ENCODE measurements at places on chromosomes 2 and 18.

DNA sequence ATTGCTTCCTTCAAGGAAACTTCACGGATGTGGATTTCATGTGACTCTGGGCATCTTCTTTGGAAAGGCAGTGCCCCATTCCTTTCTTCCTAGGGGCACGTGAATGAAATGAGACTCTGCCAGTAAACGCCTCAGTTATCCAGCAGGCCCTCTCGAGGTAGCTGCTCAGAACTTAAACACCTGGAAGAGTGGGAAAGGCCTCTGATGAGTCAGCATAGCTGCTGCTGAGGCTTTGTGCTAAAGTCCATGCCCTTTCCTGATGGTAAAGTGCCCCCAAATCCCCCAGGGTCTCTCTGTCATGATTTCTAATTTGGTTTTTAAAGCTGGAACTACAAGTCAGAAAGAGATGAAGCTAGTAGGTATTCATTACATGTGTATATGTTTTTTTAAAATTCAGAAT, 3.8 kb downstream of the SLC1A4 start:
- no peak for DNase-seq

GRCh38 chr18:23135550-23136325, 453 bp downstream of the CABLES1 start:
- no peak for DNase-seq

DNA sequence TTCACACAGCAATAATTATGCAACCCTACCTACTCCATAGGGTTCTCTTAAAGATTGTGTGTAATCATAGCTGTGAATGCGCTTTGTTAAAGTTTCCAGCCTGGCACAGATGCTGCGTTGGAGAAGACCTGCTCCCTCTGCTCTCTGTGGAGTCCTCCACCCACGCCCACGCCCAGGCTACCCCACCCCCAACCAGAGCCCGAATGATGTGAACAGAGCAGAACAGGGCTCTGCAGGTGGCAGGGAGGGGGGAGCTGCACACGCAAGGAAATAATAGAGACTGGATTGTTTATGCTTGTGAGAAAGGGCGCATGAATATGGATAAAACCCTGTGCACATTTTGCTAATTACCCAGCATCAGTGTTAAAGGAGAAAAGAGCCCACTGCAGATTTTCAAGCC, 447.5 kb downstream of the BCL11A start:
- DNase-seq, result no peak

DNA sequence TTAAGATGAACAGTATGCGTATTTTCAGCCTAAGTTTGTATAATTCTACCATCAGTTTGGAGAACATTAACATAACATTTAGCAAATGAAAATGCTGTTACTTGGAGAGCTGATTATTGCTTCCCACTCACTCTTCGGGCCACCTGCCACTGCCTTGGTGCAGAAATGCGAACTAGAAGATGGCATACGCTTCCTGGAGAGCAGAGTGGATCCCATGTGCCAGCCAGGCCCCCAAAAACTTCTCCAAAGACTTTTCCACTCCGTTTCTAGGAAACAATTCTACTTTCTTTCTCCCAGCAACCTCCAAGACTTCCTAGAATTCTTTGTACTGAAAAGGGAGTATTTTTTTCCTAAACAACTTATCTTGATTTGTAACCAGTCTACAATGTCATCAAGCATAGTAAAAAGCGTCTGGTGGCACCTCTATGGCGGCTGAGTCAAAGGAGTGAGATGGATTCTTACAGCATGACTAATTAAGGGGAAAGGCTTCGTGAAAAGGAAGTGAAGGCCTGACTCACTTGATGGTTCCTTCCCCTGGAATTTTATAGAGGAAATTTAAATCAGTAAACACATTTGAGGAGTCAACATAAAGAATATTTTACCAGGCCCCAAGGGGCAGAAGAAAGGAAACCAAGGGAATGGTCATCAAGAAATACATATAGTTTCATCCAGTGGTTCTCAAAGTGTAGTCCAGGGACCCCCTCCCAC, 36.6 kb downstream of the FEZ2 start:
- no peak for DNase-seq

- no peak for DNase-seq
Observed at GRCh38 chr2:190303647-190304046, 16.0 kb downstream of the HIBCH start.

- DNase-seq, result no peak
Observed at GRCh38 chr2:221791844-221792243, 219.7 kb upstream of the EPHA4 start.

DNA sequence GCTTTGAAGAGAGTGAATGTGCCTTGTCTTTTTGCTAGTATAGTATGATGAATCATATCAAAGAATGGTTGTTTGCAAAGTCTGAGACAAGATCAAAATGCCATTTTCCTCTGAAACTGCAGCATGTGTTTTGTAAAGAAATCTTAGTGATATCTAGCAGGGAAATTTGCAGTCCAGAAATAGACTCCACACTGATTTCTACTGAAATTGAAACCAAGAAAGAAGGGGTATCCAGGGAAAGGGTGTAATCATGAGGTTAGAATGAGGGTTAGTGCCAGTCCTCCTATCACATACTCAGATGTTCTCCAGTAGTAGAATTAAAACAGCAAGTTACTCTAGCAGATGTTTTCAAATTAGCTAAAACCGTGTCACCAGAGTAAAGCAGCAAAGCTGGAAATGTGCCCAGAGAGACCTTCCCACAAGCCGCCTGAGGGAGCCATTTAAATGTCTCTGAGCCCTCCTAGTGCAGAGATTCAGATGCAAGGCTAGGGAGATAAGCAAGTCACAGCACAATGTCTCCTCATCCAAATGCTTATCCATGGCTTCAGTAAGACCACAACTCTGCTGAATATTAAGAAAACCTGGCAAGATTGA, 4.9 kb downstream of the DLGAP1 start:
- no peak for DNase-seq

- DNase-seq, result no peak
Observed at GRCh38 chr18:49616618-49617328, 54.9 kb downstream of the LIPG start.

DNA sequence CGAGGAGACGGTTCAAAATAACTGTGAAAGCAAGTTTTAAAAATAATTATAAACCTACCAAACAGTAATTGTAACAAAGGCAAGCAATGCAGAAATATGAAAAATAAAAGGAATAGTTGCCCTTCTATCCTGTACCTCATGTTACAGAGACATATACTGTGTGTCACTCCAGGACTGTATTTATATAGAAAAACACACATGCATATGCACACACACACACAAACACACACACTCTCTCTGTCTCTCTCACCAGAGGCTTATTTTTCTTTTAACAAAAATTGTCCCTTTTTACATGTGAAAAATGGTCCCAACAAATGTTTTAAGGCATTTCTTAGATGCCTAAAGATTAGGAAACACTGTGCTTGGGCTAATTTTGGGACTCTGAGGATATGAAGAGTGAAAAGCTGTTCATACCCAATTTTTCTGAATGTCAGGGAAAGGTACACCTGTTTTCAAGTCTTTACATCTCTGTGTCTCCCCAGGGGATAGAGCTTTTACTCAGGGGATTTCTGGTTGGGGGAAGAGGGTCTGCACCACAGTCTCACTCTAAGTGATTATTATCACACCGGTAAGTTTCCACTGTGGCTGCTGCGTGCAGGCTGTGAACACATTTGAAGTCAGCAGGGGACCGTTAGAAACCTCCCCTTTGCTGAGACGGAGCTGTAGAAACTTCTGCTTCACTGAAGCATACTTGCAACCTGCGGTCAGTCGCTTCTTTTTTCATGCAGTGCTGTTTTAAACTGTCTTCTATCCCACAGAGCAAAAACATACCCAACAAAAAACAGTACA, 51.4 kb upstream of the SPAG16 start:
- DNase-seq, result no peak

- no peak for DNase-seq
Observed at GRCh38 chr2:190972846-190973245, 41.1 kb downstream of the STAT1 start.

DNA sequence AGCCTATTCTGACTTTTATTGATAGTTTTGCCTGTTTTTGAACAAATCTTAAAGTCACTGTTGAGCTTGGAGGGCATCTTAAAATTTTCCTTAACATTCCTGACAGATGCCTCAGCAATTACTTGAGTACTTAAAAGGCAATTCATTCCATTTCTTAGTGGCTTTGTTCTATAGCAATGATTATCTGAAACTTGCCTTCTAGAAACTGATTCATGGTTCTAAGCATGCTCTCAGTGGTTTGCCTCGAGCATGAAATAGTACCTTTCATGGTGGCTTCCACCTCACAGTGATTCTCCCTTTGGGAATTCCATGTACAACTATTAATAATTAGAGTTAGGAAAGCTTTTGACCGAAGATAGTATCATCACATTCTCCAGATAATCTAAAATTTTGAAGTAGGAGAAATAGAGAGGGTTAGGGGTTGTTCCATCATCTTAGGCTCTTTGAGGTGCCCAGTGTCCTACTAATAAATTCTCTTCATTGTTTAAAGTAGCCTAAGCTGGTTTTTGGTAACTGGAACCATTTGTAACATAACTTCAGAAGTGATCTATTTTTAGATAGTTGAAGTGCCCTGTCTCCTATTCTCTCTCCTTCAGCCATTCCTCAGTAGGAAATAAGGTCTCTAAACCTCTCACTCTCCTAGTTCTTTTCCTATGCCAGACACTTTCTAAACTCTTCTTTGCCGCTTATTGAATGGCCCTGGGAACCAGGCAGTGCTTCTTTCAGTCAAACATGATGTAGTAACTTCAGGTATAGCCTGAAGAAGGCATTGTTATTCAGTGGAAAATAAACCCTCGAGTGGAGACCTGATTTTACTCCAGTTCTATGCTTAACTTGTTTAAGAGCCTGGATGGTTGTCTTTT, 156.1 kb downstream of the HAUS1 start:
- no peak for DNase-seq

DNA sequence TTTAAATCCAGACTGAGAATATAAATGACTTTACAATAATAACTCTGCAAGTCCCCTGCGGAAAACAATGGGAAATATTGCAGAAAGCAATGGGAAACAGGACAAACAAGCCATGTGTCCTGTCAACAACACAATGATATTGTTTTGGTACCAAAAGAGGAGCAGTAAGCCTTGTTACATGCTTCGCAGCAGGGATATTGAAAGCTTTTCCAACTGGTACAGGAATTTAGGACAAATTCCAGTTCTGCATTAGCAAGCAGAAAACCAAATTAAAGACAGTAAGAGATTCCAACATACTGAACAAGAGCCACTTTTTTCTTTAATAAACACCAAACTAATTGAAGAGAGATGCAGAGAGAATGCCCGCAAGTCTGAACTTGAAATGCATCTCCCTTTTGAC, 30.0 kb downstream of the FRZB start:
- no peak for DNase-seq

- no peak for DNase-seq
Observed at GRCh38 chr2:40085786-40086185, 306.7 kb upstream of the THUMPD2 start.

GRCh38 chr2:185484602-185485001, 254.0 kb upstream of the FSIP2 start:
- no peak for DNase-seq

DNA sequence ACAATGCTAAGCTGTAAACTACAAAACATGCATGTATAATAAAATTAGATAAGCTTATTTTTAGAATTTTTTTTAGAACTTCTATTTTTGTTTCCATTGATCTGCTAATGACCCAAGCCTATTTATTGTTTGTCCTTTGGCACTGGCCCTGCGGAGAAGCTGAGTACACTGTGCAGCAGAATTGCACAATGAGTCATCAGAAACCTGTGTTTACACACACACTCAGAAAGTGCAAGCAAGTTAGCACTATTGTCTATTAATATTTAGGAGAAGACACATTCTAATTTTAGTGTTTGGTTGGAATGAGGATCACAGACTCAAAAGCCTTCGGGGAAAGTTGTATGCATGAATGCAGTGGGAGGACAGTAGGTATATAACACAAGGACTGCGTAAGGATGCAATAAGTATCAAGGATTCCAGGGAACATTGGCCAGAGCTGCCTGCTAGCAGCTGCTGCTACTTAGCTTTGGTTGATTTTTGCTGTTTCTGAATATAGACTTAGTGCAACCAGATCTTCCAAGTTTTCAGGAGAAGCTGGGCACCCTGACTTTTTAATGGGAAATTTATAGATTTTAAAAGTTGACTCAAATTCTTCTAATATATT, 128.2 kb downstream of the KCNH7 start:
- no peak for DNase-seq

DNA sequence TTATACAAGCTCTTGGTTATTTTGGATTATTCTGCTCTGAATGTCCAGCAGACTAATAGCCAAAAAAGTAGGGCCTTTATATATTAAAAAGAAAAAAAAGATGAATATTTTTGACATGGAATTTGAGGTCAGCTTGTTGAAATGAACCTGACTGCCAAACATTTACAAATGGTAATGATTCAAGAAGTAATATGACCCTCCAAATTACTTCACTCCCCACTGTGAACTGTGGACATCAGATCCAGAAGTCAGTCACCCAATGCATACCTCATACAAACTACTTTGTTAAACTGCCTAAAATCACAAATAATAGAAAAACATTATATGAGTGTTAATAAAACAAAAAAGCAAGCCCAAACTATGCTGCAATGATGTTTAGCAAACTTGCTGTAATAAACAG, 10.0 kb downstream of the EPG5 start:
- DNase-seq, result no peak

DNA sequence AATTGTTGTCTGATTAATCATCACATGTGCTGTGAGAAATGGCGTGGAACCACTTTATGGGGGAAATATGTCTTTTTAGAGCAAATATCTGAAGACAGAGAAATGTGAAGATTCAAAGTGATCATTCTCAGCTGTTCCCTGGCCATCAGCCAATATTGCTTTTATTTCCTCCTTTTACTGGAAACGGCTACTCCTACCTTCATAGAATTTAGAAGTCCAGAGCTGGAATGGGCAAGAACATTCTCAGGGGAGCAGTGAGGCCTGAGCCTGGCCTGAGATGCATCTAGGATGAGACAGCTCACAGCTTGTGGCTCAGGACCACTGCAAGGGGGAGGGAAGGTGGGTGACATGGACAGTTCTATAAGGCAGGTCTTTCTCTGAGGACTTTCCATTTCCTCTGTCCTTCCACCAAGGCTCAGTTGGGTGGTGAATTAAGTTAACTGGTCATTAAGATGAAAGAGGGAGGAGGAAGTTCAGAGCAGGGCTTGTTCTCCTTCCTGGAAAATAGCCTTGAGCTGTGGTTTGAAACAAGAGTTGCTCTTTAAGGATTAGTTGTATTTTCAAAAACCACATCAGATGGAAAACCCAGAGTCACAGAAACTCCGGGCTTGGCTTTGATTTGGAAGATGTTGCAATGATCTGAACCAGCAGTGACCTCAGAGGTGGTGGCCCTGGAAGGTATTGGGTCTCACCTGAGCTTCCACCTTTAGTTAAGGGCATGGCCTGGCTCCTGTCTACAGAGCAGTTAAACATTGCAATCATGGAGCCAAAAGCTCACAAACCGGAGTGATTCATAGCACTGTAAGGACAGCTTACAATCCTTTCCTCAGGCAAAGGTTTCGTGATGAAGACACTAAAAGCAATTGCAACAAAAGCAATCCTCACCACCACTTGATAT, 144.3 kb downstream of the VAPA start:
- no peak for DNase-seq

GRCh38 chr2:4381049-4381448, 677.7 kb downstream of the DCDC2C start:
- no peak for DNase-seq

GRCh38 chr2:134815741-134816140, 22.7 kb upstream of the ACMSD start:
- no peak for DNase-seq

Data from stimulated activated CD8-positive, alpha-beta memory T cell treated with anti-CD3 and anti-CD28 coated beads, Interleukin-7, amount 100 ng/mL, for 24 hours (primary cell).